Daoy (cell line): ENCODE measurements at places on chromosomes 11 and 22. TPM values are rescaled to one million over a fixed set of nuclear protein-coding genes. Genes with fewer than 3 reads are reported as not detected.

GRCh38 chr22:45870011-45870410 lies 107.0 kb downstream of the WNT7B start:
- DNase-seq = no peak

- DNase-seq = no peak
These were observed 1.1 kb downstream of the IGLL5 start for GRCh38 chr22:22888571-22889353.

- no peak for DNase-seq
These were observed 93.9 kb downstream of the MORC2 start for GRCh38 chr22:30874431-30875370.

The KCNJ1 gene
- not detected in 2 replicates for total RNA-seq

- DNase-seq = no peak
These were observed 162.4 kb upstream of the B3GAT1 start for GRCh38 chr11:134574425-134574824.

- DNase-seq = no peak
These were observed 29.8 kb downstream of the ABTB2 start for GRCh38 chr11:34327804-34328631.

DNA sequence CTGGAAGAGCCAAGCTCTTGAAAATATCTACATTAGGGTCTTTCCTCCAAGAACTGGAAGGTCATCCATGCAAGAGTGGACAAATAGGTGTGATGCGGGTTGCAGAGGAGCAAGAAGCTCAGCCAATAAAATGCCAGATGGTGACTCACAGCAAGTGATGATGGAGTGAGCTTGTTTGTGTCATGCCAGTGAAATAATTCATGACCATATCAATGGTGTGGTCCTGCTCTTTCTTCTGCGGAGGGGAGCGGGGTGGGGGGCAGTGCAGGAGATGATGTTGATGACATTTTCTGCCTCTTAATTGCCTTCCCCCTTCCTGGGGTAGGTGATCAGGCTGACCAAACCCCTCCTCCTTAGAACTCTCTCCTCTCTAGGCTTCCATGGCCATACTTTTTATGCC lies 118.5 kb upstream of the TIMP3 start:
- no peak for DNase-seq

DNA sequence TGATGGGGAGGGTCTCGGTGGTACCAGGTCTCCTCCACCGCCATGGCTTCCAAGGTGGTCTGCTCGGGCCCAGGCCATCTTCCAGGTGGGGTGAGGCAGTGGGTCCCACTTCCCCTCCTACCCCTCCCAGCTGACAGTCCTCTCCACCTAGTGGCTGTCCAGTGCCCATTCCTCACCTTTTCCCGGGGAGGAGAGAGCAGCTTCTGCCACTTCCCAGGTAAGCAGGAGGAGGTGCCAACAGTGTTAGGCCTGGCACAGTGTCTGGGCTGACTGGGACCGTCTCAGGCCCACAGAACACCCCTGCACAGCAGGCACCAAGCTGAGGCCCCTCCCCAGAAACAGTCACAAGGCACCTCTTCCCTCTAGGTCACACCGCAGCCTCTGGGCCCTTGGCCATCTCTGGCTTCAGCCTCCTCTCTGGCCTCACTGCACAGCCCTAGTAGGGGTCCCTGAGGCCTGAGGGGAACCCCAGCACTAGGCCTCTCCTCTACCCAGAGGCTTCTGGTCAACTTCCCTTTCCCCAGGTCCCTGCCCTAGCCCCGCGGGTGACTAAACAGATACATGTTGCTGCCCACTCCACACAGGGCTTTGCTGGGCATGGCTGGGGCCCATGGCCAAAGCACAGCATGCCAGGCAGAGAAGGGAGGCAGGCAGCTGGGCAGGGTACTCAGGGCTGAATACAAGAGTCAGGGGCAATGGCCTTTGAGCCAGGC lies 2.3 kb upstream of the ANKRD13D start:
- no peak for DNase-seq

DNA sequence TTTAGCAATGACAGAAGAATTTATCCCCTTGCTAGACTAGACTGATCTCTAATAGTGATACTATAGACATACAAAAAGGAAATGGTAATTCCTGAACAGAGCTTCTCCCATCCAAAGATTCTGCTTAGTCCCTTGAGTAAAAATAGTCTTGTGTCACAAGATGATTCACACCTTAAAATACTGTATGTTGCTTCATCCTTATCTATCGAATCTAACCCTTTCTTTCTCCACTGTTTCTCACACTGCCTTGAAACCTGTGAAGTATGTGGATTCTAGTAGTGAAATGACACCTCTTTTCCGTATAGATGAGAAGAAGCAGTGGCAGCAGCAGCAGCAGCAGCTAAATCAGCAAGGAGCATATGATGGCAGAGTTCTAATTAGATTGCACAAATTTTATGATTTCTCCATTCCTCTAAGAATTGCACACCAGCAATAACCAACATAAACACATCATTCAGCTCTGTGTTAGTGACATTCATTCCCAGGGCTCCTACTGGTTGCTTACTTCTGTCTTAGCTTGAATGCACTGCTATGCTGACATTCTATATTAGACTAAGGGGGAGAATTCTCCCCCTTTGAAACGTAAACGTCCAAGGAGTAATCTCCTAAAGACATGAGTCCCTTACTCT lies 14.6 kb downstream of the KCNA4 start:
- DNase-seq = no peak

The ST14 gene
- total RNA-seq = not detected in 2 replicates

GRCh38 chr11:55942785-55943392 lies 6.7 kb upstream of the OR5I1 start:
- DNase-seq = no peak

- DNase-seq = no peak
These were observed 154.8 kb downstream of the APOL5 start for GRCh38 chr22:35872451-35872850.

- DNase-seq = no peak
These were observed 22.4 kb downstream of the ALKBH3 start for GRCh38 chr11:43903078-43903477.

The EXPH5 gene
- total RNA-seq = 1.5 and 1.8 TPM in 2 replicates

GRCh38 chr11:12009617-12010321 lies 1.3 kb upstream of the DKK3 start:
- no peak for DNase-seq

DNA sequence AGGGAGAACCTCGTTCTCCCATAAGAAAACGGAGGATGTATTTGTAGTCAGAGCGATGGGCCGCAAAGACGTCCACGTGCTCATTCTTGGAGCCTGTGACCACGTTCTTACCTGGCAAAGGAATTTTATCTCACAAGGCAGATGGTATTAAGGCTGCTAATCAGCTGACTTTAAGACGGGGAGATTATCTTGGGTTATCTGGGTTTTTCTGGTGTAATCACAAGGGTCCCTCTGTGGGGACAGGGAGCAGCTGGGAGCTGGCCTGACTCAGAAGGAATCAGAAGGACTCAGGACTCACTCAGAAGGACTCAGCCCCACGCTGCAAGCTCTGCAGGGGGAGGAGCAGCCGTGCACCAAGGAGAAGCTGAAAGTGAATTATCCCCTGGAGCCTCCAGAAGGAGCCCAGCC lies 7.5 kb upstream of the SIGIRR start:
- no peak for DNase-seq

- peak; percentile 13 for DNase-seq
These were observed 126.4 kb upstream of the ZBED5 start for GRCh38 chr11:10984250-10984649.

The MMP1 gene
- 1.8 and 1.9 TPM in 2 replicates for total RNA-seq

The PKP3 gene
- 7.3 and 22.9 TPM in 2 replicates for total RNA-seq

DNA sequence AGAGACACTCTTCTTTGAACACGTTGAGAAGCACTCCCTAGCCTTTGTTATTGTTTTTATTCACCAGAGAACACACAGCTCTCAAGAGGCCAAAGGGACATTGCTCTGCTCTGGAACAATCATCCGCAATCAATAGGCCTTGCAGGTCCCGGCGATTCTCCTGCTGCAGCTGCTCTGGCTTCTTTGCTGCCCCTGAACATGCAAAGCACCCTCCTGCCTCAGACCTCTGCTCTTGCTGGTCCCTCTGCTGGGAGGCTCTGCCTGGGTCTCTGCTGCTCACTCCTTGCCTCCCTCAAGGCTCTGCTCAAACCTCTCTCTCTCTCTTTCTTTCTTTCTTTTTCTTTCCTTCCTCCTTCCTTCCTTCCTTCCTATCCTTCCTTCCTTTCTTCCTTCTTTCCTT lies 232.7 kb downstream of the DSCAML1 start:
- no peak for DNase-seq

GRCh38 chr11:40273192-40273732 lies 1186.2 kb downstream of the LRRC4C start:
- no peak for DNase-seq

- no peak for DNase-seq
These were observed 165.5 kb downstream of the DSCAML1 start for GRCh38 chr11:117631336-117632140.

The THAP7 gene
- total RNA-seq = 42.3 and 58.3 TPM in 2 replicates

DNA sequence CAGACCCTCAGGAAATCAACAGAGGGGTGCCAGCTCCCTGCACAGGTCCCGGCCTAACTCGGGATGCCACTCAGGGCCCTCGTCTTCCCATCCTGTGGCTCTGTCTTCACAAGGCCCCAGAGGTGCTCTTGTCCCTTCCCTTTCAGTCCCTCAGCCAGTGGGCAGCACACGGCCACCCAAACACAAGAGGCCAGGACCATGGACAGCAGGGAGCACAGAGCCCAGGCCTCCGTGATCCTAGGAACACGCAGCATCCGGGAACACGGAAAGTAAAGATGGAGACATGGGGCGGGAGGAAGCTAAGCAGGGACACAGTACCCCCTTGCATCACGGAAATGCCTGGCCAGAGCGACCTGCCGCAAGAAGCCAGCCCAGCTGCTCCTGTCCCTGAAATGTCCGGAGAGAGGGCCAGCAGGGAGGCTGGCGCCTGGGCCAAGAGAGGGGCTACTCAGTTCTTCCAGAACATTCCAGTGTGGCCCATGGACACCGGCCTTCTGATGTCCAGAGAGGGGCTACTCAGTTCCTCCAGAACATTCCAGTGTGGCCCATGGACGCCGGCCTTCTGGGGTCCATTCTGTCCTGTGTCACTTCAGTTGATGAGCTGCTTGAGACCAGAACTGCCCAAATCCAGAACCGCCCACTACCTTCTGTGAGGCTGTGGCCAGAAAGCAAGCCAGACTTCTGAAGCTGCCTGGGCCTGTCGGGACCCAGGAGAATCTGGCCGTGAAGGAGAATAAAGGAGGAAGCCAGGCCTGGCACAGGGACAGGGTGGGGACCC lies 274.0 kb downstream of the BRD1 start:
- DNase-seq = no peak

GRCh38 chr11:106242718-106243415 lies 165.4 kb downstream of the AASDHPPT start:
- DNase-seq = no peak

The SLC17A6 gene
- not detected in 2 replicates for total RNA-seq

The OR10D3 gene
- not detected in 2 replicates for total RNA-seq

- DNase-seq = no peak
These were observed 11.2 kb downstream of the MCM5 start for GRCh38 chr22:35411102-35411501.

DNA sequence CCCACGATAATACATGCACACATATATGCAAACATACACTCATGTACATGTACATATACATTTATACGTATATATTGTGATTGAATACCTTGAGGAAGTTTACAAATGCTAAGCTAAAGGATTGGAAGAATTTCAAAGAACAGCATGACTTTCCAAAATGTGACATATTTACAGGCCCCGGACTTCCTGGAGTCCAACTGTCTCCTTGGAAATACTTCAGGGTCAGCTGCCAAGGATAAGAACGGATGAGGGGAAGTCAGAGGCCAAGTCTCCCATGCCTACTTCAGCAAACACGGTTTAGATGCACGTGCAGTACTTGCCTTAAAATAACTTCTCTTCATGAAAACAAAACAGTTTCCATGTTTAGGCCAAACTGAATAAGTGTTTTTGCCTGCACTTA lies 213.6 kb downstream of the DYNC2H1 start:
- no peak for DNase-seq

DNA sequence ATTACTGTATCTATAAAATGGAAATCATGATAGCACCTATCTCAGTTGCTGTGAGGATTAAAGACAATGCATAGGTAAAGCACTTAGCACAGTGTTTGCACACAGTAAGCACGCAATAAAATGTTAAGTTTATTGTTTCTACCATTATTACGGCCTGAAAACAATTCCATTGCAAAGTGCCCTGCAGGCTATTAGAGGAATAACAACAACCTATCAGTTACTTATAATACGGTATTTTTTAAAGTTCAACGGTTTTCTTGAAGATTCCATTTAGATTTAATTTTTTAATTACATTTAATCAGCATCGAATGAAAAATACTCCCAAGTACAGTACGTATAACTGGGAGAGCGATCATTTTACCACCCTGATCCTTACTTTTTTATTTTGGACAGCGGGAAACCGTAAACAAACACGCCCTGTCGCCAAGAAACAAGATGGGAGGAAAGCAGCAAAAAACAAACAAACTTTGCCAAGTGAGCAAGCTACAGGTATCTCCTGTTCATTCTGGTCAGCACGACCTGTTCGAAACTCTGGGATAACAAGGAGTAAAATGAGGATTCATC lies 893 bp downstream of the SLC36A4 start:
- DNase-seq = no peak

DNA sequence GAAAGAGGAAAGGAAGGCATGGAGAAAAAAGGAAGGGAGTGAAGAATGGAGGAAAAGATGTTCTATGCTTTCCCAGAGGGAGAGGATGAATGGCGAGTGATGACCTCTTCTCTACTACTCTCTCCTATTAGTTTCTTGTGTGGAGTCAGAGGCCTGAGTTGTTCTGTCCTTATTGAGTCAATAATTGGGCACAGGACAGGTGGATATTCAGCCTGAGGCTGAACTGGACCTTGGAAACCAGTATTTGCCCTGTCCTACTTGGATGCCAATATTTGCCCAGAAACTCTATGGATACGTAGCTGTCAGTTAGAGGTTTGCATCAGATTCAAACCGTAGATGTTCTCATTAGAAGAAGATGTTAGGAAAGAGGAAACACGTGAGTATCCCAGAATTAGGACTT lies 17.6 kb upstream of the SWAP70 start:
- DNase-seq = no peak

The DEFB108B gene
- not detected in 2 replicates for total RNA-seq

- DNase-seq = no peak
These were observed 31.8 kb downstream of the PPFIBP2 start for GRCh38 chr11:7545611-7546010.

GRCh38 chr11:64034411-64034811 lies 1.3 kb upstream of the FLRT1 start:
- no peak for DNase-seq

DNA sequence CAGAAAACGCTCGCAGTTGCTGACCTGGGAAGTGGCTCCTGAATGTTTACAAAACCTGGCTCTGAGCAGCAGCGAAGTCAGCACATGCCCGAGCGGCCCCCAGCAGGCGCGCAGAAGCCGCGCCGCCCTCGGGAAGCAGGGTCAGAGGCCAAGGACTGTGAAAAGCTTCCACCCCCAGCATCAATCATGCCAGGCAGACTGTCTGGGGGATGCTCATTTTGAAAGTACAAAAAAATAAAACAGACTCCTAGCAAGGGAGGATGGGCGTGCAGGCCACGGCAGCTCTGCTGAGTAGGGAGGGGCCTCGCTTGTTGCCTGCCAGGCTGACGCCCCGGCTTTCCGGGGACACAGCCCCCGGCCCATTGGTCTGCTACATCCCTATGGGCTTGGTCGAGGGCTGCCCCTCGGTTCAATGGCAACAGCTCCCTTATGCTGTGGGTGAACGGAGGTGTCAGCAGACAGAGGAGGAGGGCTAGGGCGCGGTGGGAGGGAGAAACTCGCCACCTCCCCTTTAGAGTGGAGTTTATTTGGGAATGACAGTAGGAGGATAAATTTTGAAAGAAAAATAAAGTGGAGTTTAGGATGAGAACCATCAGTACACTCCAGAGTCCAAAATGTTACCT lies 37.7 kb upstream of the GNB1L start:
- DNase-seq = peak; percentile 78
